ENCODE measurements at places on chromosomes 16 and 17.

DNA sequence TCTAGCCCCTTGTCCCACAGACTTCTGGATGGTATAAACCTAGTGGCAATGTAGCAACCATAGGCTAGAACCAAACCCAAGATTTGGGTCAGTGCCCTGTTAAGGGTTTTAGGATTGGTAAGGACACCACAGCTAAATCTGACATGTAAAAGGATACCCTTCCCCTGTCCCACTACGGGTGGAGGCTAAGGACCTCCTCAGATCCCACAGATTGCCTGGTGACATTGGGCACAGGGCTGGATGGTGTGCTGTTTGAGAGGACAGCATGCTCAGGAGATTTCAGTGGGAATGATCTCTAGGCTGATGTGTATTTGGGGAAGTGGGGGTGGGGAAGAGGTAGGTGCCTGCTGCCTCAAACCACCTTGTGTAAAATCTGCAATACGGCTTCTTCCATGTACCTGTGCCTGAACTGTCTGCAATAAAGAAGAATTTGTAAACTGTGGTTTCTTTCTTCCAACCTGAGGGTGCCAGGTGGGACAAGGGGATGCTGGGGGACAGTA lies 671 bp upstream of the EDC4 start:
- DNase-seq = no peak

GRCh38 chr16:58815181-58815888 lies 81.2 kb upstream of the GOT2 start:
- DNase-seq = no peak

DNA sequence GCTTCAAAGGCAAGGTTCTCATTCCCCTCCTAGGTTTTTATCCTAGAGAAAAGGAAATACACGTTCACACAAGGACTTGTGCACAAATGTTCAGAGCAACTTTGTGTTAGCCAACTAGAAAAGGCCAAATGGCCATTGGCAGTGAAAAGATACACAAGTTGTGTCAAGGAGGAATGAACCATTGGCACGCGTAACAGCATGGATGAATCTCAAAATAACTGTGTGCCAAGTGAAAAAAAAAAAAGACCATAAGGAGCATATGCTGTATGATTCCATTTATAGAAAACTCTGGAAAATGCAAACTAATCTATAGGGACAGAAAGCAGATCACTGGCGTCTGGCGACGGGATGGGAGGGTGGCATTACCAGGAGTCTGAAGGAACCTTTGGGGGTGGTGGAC lies 333.8 kb downstream of the SNX29 start:
- DNase-seq = no peak

GRCh38 chr17:82276938-82277337 lies 3.4 kb upstream of the CSNK1D start:
- DNase-seq = no peak

- DNase-seq = no peak
These were observed 209.2 kb downstream of the RPTOR start for GRCh38 chr17:80753685-80754345.

DNA sequence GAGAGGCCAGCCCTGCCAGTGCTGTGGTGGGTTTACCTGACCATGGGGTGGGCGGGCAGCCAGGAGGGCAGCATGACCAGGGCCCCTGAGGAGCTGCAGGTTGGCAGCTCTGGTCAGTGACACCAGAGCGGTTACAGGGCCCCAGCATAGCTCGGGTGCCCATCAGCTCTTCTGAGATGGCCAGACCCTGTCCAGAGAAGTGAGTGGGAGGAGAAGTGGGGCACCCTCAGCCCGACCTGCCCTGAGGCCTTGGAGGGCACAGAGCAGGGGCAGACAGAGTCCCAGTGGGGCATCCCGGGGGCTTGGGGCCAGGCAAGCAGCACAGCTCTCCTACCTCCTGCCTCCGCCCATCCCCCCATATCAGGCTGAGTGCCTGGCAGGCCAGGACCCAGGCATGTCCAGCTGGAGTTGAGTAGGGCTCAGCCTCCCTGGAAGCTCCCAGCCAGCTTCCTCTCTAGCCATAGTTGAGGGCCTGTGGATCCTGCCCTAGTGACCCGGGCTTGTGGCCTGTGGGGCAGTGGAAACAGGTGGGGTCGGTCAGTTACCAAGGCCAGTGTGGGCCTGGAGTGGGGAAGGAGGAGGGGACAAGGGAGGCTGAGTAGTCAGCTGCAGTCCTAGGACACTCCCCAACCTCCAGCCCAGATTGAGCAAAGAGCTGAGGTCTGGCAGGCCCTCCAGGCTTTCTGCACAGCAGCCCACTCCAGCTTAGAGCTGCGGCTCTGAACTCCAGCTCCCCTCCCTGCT lies 83.5 kb downstream of the AMFR start:
- DNase-seq = no peak

DNA sequence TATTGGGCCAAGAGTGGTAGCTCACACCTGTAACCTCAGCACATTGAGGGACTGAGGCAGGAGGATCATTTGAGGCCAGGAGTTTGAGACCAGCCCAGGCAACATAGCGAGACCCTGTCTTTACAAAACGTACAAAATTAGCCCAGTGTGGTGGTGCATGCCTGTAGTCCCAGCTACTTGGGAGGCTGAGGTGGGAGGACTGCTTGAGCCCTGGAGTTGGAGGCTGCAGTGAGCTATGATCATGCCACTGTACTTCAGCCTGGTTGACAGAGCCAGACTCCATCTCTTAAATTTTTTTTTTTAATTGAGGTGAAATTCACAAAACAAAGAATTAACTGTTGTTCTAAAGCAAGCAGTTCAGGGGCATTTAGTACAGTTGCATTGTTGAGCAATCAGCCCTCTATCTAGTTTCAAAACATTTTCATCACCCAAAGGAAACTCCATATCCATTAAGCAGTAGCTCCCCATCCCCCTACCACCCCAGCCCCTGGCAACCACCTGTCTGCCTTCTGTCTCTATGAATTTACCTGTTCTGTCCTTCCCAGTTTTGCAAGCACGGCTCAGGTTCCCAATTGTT lies 15.6 kb downstream of the SNX29 start:
- DNase-seq = no peak

DNA sequence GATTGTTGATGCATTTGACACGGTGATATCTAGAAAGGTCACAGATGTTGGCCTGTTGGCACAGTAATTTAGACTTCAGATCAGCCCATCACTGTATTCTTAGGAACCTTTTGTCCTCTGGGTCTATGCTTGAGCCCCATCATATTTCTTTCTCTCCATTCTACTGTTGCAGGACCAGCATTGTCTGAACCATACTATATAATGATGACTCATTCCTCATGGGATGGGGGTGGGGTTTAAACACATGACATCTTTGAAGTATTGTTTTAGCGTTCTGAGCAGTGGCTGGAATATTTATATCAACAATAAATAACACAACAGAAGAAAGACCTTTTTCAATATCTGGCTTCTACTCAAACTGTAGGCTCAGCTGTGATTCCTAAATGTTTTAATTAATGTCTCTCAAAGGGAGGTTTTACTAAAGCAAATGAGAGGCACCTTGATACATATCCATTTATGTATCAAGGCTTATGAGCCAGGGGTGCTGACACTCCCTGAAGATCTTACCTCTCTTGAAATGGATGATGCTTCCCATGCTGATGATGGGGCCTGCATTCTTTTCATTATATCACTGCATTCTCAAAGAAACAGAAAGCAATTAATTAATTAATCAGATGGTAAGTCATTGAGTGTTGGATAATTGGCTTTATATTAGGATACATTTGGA lies 379.0 kb upstream of the GOT2 start:
- no peak for DNase-seq

DNA sequence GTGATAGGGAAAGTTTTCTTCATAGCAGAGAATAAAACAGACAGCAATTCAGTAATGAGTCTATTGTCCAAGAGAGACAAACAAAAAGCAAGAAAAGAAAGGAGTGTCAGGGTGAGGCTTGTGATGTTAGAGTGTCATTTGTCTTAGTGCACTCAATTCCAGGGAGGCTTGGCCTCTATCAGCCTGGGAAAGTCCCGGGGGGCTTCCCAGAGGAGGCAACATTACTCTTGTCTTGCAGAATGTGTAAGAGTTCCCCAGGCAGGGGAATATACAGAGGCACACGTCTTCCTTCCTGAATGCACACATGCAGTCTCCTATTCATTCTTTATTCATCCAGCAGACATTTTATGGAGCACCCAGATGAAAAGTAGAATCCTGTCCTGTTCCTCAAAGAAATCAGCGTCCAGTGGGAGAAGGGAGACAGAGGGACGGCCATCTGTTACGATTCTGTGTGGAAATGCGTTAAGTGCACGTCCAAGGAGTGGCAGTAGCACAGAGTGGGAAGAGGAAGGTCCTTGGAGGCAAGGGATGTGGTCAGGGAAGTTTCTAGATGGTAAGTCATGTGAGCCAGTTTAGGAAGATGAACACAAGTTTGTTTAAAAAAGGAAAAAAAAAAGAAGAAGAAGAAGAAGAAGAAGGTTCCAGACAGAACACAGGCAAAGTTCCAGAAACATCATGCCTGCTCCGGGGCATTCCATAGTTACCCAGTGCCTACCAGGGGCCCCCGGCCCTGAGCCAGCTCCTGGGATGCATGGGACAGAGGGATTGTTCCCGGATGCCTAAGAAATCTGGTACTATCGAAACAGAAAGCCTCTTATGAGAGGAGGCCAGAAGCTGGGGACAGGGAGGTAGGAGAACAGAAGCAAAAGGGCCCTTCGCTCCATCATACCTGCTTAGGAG lies 21.1 kb downstream of the CACNG4 start:
- no peak for DNase-seq

- DNase-seq = no peak
These were observed 148.2 kb downstream of the CPPED1 start for GRCh38 chr16:12655537-12655936.

- no peak for DNase-seq
These were observed 6.5 kb downstream of the MARF1 start for GRCh38 chr16:15636392-15636873.

DNA sequence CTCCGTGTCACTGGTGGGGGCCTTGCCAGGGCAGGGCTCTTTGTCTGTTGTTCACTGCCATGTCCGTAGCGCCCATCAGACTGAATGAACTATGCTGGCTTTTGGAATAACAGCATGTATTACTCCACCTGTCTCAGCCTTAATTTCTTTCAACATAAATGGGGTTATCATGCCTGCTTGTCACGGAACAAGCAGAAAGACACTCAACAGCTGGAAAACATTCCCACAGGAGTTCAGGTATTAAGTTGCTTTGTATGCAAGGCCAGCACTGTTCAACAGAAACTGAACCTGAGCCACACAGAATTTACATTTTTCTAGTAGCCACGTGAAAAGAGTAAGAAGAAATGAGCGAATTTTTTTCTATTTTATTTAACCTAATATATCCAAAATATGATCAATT lies 13.1 kb downstream of the PPL start:
- DNase-seq = no peak

GRCh38 chr17:79233916-79234551 lies 159.4 kb downstream of the ENGASE start:
- DNase-seq = no peak

DNA sequence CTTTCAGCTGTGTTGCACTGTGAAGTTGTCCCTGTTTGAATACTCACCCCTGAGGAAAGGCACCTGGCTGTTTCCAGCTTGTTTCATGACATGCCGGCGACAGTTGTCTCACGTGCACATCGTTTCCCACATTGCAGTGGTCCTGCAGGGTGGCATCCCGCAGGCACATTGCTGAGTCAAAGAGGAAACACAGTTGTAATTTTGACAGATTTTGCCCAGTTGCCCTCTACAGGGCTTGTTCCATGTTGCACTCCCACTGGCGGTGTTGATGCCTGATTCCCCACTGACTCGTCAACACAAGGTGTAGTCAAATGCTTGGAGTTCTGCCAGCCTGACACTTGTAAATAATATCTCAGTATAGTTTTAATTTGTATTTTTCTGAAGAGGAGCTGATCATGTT lies 23.8 kb downstream of the EPN2 start:
- no peak for DNase-seq

- DNase-seq = no peak
These were observed 10.6 kb downstream of the RMI2 start for GRCh38 chr16:11355862-11356261.

GRCh38 chr17:4028436-4028835 lies 64.2 kb upstream of the ATP2A3 start:
- no peak for DNase-seq

DNA sequence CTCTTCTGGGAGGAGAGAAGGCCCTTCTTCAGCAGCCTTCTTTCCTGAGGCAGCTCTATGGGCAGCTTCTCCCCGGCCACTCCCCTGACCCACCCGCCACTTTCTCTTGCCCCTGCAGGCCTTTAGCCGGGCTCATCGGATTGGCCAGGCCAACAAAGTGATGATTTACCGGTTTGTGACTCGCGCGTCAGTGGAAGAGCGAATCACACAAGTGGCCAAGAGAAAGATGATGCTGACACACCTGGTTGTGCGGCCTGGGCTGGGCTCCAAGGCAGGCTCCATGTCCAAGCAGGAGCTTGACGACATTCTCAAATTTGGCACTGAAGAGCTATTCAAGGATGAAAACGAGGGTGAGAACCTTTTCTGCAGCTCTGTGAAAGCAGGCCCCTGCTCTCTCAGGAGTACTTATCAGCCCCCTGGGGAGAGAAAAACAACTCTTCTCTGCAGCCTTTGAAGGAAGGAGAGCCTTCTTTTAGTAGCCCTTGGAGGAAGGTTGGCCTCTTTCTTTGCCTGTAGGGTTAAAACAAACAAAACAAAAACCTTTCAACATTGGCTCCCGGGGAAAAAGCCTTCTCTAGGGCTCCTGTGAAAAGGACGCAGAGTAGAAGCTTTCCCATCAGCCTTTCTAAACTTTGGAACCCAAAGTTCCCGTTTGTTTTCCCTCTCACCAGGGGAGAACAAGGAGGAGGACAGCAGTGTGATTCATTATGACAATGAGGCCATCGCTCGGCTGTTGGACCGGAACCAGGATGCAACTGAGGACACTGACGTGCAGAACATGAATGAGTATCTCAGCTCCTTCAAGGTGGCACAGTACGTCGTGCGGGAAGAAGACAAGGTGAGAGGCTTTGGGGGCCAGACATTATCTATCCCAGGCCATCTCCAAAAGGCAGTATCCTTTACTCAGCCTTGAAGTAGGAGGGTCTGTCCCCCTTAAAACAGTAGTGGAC lies 12.7 kb downstream of the RNF227 start:
- DNase-seq = no peak

- DNase-seq = no peak
These were observed 11.2 kb upstream of the ORAI3 start for GRCh38 chr16:30937692-30938091.

- no peak for DNase-seq
These were observed 255.0 kb upstream of the RBFOX1 start for GRCh38 chr16:7077636-7078035.

DNA sequence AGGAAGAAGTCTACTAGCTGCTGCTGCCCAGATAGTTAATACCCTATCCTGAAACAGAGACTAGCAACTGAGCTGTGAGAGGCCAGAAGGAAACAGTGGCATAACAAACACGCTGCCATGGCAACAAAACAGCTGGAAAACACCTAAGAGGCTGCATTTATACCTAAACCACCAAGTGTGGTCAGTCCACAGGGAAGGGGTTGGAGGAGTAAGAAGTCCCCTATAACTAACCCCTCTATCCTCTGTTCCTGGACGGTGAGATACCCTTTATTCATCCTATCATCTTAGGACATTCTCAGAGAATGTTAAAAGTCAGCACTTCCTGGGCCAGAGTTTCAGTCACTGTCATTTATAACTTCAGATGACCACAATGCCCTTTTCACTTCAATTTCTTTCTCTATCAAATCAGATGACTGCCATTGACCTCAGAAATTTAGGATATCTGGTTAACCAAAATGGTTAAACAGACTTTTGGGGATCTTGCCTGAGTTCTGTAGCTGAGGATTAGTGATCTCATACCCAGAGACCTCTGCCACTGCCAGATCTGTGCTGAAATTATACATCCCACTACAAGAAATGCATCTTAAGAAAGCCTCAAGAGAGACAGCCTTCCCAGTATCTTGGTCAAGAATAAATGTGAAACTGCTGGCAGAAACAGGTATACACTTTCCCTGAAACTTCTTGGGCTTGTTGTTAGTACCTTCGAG lies 36.2 kb downstream of the STH start:
- DNase-seq = no peak

- no peak for DNase-seq
These were observed 88.0 kb downstream of the NLK start for GRCh38 chr17:28130472-28130871.

Data from left colon (tissue), 2 donors.